ENCODE measurements at places on chromosomes 2 and 18.

- DNase-seq = no peak
These were observed 59.0 kb downstream of the BARD1 start for GRCh38 chr2:214750529-214750928.

GRCh38 chr2:20599001-20599600, 51.8 kb downstream of the HS1BP3 start:
- DNase-seq = no peak

DNA sequence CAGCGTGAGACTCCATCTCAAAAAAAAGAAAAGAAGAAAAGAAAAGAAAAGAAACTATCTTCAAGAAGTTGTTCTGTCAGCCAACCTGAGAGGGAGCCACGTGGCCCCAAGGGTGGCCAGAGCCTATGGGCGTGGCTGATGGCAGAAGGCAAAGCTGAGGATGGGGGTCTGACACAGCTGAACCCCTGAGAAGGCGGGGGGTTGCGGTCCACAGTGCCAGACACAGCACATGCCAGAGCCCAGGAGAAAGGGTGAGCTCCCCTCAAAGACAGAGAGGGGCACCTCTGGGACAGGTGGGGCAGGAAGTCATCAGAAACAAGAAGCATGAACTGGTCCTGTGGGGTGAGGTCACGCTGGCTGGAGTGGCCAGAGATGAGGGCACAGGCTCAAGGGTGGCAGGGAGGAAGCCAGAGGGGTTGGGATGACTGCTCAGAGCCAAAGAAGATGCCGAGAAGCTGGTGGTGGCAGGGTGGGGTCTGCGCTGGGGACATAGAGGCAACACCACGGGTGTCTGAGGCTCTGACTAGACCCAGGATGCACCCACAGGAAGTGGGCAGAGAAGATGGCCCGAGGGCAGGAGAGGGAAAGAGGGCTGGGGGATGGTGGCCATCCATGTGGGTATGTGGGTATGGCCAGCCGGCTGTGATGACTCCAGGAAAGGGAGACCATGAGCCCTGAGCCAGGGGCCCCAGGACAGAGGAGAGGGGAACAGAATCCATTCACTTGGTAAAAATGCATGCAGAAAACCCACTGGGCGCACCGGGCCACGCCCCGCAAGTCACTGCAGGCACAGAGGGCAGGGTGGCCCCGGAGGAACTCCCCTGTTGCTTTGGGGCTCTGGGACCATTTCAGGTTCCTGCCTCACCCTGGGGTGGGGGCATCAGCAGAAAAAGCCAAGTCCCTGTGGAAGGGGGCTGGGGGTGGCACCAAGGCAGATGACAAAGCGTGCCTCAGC, 8.4 kb downstream of the KIF1A start:
- peak; percentile 12 for DNase-seq

GRCh38 chr2:64230540-64230939, 86.3 kb upstream of the PELI1 start:
- DNase-seq = no peak

DNA sequence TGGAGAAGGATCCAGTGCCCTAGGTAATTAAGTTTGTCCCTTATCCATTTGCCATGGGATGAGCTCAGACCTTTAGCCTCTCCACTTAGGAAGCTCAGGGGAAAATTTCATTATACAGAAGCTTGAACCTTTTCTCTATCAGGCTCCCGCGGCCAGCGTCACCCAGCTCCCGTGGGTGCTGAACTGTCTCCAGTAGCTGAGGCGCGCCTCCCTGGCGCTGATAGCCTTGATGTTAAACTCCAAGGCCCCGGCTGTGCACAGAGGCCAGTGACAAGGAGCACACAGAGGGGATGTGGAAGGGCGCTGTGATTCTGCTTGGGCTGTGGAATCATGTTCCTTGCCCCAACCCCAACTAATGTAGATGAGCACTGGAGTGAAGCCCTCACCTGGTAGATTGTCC, 50.8 kb downstream of the NRP2 start:
- no peak for DNase-seq

DNA sequence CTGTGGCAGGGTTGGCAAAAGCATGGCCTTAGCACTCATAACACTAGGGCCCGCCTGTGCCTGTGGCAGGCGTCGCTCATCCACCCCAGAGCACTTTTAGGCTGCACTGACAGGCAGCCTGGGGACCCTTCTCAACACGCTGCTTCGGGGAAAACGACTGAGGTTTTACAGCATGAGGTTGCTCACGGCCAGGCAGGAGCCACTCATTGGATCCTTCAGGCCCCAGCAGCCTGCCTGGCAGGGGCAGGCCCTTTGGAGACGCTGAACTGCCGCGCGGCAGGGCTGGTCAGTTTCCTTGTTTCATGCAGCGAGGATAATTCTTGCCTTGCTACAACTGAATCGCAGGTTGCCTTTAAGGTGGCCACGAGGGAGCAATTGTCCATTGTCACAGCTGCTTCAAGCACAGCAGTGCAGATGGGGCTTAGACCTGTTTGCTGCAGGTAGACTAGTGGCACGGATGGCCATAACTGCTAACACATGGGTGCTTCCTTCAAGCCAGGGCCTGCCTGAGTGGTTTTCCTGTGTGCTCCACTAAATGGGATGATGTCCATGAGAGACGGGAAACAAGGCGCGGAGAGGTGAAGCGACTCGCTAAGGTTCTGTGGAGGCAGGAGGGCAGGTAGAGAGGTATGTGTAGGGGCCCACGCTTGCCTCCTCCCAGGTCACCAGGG, 49.9 kb upstream of the HS6ST1 start:
- no peak for DNase-seq

DNA sequence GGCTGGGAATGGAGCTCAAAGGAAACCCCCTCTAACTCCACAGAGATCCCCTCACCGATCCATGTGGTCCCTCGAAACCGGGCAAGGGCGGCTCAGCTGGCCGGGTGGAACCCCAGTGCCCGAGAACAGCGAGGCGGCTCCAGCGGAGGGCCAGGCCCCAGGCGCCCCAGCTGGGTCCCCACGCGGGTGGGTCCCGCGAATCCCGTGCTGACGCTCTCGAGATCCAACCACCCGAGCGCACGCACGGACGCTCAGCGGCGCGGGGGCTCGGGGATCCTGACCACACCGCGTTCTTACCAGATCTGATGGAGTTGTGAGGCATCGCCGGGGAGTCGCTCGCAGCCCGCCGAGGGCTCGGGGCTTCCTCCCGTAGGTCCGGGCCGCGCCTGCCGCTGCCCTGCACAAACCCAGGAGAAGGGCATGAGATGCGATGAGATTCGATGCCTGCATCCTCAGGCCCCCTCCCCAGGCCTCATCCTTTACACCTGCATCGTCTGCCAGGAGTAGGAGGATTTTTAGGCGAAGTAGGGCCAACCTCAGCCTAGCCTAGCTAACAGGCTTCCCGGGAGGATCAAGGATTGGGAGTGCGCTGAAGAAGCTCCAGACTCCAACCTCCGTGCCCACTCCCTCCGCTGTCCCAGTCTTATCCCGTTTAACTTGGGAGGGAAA, 514 bp downstream of the PAX8 start:
- DNase-seq = no peak

- DNase-seq = peak; percentile 80
These were observed 7.0 kb downstream of the ASIC4 start for GRCh38 chr2:219521066-219521880.

- no peak for DNase-seq
These were observed 494.7 kb downstream of the BCL11A start for GRCh38 chr2:60058781-60059180.

- no peak for DNase-seq
These were observed 195.5 kb downstream of the CDCA7 start for GRCh38 chr2:173550143-173550542.

GRCh38 chr2:148048475-148049221, 27.8 kb downstream of the MBD5 start:
- DNase-seq = no peak

All from D341Med (cell line).